ENCODE measurements at places on chromosomes 3 and 15.

GRCh38 chr3:132593241-132593946 lies 3.7 kb upstream of the ACKR4 start:
- no peak for DNase-seq

DNA sequence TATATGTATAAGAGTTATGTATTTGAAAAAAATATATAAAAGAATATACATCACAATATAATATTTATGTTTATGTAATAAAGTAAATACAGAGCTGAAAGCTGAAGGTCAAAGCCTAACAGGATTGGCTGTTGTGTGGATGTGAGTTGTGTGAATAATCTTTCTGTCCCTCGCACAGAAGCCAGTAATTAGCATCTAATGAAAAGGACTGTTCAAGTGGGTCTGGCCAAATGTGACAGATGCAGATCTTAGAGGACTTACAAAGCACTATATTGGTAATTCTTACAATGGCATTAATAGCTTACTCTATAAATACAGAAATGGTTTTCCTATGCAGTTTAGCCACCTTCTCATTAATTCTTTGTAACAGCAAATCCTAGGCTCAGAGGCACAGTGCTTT lies 2.4 kb downstream of the MKRN3 start:
- DNase-seq = no peak

GRCh38 chr3:87810452-87811016 lies 248.3 kb downstream of the CGGBP1 start:
- DNase-seq = no peak

DNA sequence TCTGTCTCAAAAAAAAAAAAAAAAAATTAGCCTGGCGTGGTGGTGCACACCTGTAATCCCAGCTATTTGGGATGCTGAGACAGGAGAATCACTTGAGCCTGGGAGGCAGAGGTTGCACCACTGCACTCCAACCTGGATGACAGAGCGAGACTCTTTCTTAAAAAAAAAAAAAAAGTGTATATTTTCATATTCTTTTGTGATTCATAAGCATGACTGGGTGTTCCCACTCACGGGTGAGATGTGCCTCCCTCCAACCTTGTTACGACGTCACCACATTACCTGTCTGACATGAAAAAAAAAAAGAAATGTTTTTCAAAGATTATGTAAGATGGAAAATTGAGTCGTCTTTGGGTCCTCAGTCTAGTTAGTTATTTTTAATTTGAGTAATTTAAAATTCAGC lies 56.8 kb downstream of the TMEM41A start:
- no peak for DNase-seq

DNA sequence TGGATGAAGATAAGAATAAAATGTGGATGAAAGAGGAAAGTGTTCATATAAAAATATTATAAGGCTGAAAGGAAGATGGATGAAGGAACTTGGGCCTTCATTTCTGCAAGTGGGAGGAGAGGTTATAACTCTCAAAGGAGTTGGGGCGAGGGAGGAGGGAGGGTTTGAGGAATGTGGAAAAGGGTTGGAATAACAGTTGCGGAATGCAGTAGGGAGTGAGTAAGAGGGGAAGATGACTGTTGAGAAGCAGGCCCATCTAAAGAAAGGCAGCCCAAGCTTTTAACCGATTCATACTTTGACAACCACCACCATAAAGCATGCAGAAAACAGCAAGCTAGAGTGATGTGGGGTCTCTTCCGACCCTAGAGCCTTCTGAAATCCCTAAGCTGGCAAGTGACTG lies 8.3 kb upstream of the TM4SF4 start:
- DNase-seq = no peak

DNA sequence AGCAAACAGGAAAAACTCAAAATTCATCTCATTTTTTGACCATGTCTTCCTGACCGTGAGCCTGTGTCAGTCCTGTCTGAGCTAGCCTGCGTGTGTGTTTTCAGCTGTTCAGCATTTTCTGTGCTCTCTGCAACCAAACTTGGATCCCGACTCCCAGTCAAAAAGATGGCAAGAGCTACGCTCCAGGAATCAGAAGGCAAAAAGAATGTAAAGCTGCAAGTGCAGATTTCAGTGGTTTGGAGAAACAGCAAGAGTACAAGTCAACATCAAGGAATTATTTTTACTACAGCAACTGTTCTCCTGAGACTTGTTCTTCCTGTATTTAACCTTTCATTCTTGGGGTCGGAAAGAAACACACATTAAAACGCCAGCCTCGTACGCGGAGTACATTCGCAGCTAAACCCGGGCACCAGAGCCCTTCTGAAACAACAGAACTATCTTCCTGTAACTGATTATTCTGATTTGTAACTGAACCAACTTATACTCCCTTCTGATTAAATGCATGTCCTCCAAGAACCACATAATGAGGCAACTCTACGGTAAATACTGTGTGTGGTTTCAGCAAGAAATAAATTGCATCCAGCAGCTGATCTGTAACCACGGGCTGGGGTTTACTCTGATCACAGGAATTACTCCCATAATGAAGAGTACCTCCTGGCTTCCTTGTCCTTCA lies 107.4 kb downstream of the LRIG1 start:
- DNase-seq = no peak

DNA sequence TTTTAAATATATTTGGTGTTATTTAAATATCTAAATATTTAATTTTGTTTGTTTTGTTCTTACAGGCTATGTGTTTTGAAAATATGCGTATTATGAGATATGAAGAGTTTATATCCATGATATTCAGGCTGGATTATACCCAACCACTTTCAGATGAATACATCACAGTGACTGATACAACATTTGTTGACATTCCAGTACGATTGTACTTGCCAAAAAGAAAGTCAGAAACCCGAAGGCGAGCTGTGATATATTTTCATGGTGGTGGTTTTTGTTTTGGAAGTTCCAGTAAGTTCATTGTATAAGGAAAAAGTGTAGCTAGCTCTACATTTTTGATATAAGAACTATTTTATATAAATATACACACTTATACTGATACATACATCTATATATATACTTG lies 6.9 kb downstream of the AADACL2 start:
- DNase-seq = no peak

- DNase-seq = no peak
Measured at GRCh38 chr3:123694366-123695087, 109.7 kb upstream of the HACD2 start.

- DNase-seq = no peak
Measured at GRCh38 chr3:130700541-130700940, 46.1 kb downstream of the PIK3R4 start.

DNA sequence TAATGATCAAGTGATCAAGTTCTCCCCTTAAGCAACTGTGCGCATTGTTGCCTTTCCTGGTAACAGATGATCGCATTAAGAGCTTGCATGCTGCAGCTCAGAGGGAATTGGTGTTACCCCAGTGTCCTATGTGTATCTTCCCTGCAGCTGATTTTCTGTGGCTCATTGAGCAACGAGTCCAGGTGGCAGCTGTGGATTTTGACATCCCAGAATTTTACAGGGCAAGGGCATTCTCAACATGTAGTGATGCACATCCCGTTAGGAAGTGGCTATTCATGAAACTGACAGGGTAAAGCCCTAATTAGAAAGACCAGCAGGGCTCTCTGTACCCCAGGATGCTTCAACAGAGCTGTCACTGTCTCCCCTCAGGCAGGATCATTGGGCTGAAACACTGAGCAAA lies 232.8 kb downstream of the AGBL1 start:
- DNase-seq = no peak

- no peak for DNase-seq
Measured at GRCh38 chr15:44427756-44428724, 611 bp downstream of the CTDSPL2 start.

GRCh38 chr3:113275258-113275556 lies 63.9 kb downstream of the BOC start:
- DNase-seq = no peak

All from activated naive CD4-positive, alpha-beta T cell (primary cell).